HCT116 (cell line): ENCODE measurements at places on chromosomes 5 and 9. TPM values are rescaled to one million over a fixed set of nuclear protein-coding genes. Genes with fewer than 3 reads are reported as not detected.
A peak's percentile ranks its signal among the peaks of the same experiment; 100 is the strongest.

DNA sequence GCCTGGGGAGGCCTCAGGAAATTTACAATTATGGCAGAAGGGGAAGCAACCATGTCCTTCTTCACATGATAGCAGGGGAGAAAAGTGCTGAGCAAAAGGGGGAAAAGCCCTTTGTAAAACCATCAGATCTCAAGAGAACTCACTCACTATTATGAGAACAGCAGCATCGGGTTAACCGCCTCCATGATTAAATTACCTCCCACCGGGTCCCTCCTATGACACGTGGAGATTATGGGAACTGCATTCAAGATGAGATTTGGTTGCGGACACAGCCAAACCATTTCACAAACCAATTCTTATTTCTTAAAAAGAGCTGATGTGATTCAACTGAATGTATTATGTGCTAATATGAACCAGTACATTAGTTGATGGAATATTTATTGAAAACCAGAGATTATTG is 63.9 kb downstream of the PARP8 start:
- H3K27ac ChIP-seq, result no peak overlapping the region
- no peak for DNase-seq
- H3K27me3 ChIP-seq, result no peaks in the 10 kb centered on the region

- peaks cover 12% of the 10 kb centered on the region; the same call in 1 of the 2 replicates for H3K27me3 ChIP-seq
- no peaks in the 10 kb centered on the region for H3K4me1 ChIP-seq
Measured at GRCh38 chr5:168047669-168048111, 243.8 kb upstream of the WWC1 start.

- H3K4me3 ChIP-seq, result no peak overlapping the region
- no peaks in the 10 kb centered on the region for H3K4me1 ChIP-seq
- H3K27me3 ChIP-seq, result no peaks in the 10 kb centered on the region
- no peak overlapping the region for H3K27ac ChIP-seq
- H3K36me3 ChIP-seq, result no peaks in the 10 kb centered on the region
Measured at GRCh38 chr9:103804077-103804735, 289.9 kb upstream of the SMC2 start.

DNA sequence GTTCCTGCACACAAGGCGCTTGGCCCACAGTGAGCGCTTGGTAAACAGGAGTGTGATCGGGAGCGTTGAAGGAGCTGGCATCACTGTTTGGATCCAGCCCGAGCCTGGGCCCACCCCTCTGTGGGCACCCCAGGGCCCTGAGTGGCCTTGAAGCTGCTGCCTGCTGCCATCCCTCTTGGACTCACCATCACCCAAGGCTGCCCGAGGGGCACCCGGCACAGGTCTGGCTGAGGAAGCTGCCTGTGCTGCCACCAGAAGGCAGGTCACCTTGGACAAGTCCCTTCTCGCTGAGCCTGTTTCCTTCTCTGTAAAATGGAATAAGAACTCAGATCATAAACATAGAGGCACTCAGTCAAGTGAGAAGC is 53.6 kb downstream of the LRSAM1 start:
- H3K27me3 ChIP-seq, result no peaks in the 10 kb centered on the region
- peak overlapping the region; percentile 45 for H3K27ac ChIP-seq
- peaks cover 21% of the 10 kb centered on the region; the same call in 1 of the 2 replicates for H3K36me3 ChIP-seq

- no peaks in the 10 kb centered on the region for H3K36me3 ChIP-seq
- no peak overlapping the region for H3K4me3 ChIP-seq
- H3K27ac ChIP-seq, result no peak overlapping the region
- H3K27me3 ChIP-seq, result no peaks in the 10 kb centered on the region
- no peaks in the 10 kb centered on the region for H3K4me1 ChIP-seq
Measured at GRCh38 chr9:108278341-108278740, 577.4 kb downstream of the ACTL7B start.

DNA sequence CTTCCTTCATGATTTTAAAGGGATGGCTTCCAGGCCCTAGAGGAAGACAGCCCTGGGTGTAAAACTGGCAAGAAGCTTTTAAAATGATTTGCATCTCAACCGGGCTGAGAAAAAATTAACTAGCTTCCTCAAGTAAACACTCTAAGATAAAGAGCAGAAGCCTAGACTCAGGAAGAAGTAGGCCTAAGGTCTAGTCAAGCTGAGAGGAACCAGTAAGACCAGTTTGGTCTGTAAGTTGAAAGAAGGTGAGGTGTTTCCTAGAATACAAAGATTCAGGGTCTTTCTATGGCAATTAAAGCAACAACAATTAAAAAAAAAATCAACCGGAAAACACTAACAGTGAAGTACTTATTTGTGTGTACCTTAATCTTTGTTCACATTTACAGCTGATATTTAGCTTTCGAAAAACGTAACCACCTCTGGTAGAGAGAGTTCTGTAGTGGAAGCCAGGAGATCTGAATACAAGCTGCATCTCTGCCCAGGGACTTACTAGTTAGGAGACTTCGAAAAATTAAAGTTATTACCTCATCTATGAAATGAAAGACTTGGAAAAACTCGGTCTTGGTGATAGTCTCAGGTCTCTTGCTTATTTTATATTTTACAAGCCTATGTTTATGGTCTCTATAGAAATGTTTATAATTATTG is 75.7 kb downstream of the TUSC1 start:
- no peak for DNase-seq
- H3K4me1 ChIP-seq, result no peaks in the 10 kb centered on the region
- no peaks in the 10 kb centered on the region for H3K27me3 ChIP-seq
- no peak overlapping the region for H3K4me3 ChIP-seq

GRCh38 chr9:128526720-128527119 is 22.2 kb downstream of the GLE1 start:
- H3K27ac ChIP-seq, result no peak overlapping the region
- no peaks in the 10 kb centered on the region for H3K27me3 ChIP-seq
- peaks cover 4% of the 10 kb centered on the region for H3K4me1 ChIP-seq
- DNase-seq, result no peak
- no peak overlapping the region for H3K4me3 ChIP-seq

DNA sequence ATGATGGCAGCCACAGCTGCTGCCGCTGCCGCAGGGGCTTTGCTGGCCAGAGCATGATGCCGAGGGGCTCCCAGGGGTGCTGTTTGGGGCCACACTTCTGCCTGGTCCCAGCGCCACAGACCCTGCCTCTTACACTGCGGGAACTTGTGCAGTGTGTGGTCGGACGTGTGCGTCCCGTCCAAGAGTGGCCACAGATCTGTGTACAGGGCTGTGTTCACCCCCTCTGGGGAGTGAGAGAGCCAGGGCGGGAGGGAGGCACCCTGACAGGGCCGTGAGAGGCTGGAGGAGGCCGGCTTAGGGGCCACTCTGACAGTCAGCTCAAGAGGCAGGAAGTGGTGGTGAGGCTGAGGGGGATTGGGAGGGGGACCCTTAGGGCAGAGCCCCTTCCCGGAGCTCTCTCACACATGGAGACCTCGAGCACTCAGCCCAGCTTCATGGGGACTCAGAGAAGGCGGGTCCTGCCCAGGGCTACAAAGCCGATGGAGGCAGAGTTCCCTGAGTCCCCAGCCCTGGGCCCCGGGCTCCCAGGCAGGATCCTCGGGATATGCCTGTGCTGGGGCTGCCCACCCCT is 13.1 kb upstream of the CARD19 start:
- no peak overlapping the region for H3K27ac ChIP-seq
- no peaks in the 10 kb centered on the region for H3K27me3 ChIP-seq
- peaks cover 8% of the 10 kb centered on the region for H3K36me3 ChIP-seq
- H3K4me3 ChIP-seq, result no peak overlapping the region
- H3K4me1 ChIP-seq, result no peaks in the 10 kb centered on the region

DNA sequence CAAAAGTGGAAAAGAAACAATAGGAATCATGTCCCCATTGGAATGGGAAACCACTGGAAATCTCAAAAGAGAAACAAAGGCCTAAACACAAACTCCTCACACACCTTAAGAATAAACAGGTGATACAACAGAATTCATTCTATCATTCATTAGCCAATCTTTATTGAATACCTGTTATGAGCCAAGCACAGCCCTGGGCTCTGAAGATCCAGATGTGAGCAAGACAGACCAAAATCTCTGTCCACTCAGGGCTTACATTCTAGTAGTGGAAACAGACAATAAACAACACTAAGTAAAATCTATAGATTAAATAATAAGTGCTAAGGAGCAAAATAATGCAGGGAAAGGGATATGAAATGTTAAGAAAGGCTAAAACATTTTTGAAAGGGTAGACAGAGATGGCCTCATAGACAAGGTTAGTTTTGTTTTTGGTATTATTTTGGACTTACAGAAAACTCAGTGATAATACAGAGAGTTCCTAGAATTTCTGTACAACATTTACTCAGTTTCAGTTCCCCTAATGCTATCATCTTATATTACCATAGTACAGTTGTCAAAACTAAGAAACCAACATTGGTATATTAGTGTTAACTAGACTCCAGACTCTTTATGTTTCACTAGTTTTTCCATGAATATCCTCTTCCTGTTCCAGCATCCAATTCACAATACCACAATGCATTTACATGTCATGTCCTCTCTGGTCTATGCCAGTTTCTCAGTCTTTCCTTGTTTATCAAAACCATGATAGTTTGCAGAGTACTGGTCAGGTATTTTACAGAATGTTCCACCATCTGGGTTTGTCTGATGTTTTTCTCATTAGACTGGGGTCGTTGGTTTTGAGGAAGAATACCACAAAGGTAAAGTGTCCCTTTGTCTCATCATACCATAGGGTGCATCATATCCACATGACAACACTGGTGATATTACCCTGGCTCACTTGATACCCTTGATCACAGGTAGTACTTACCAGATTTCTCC is 103.7 kb downstream of the SIL1 start:
- H3K4me3 ChIP-seq, result no peak overlapping the region
- no peaks in the 10 kb centered on the region for H3K36me3 ChIP-seq
- DNase-seq, result no peak
- no peaks in the 10 kb centered on the region for H3K4me1 ChIP-seq
- no peaks in the 10 kb centered on the region for H3K27me3 ChIP-seq

GPR21 gene
- total RNA-seq, result 1.1 TPM

ADAMTS12 gene
- total RNA-seq, result 0.05 TPM

CTNND2 gene
- total RNA-seq, result not detected

BASP1 gene
- 0.34 TPM for total RNA-seq
